Left hindlimb (tissue), 1 donor: ENCODE measurements at places on chromosomes 4 and X.

GRCh38 chrX:124229374-124229773, 103.1 kb upstream of the TEX13D start:
- no peak for DNase-seq

GRCh38 chrX:141220342-141221008, 21.8 kb downstream of the SPANXC start:
- no peak for DNase-seq

GRCh38 chr4:55183926-55184599, 58.7 kb upstream of the KDR start:
- no peak for DNase-seq

DNA sequence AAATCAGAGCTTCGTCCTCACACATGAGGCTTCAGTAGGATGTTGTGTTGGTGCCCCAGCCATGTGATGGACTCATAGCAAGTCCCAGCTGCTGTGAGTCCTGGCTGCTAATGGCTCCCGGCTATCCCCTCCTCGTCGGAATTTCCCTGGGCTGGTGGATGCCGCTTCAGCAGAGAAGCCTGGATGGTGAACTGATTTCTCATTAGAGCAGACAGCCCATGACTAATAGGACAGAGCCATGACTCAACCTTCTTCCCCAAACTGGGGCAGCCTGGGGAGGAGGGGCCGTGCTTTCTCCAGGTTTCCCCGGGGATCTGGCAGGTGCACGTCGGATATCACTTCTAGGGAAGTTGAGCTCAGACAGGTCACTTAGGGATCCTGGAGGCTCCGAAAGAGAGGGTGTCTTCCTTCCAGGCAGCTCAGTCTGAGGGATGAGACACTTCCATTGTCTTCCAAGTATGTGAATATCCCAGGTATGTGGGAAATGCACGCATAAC, 112.7 kb downstream of the ASMT start:
- DNase-seq, result no peak

DNA sequence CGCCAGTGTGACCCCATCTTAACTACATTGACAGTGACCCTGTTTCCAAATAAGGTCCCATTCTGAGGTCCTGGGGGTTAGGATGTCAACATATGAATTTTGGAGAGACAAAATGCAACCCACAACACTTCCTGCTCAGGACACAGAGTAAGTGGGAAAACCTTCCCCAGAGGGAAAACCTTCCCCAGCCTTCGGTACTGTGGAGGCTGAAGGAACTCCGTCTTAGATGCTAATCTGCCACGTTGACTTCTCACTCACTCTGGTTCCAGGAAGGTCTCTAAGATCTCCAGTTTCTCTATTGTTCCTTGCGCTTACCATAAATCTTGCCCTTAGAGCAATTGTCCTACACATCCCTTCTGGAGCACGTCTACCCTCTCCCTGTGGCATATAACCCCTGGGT, 29.7 kb upstream of the HMX1 start:
- no peak for DNase-seq

DNA sequence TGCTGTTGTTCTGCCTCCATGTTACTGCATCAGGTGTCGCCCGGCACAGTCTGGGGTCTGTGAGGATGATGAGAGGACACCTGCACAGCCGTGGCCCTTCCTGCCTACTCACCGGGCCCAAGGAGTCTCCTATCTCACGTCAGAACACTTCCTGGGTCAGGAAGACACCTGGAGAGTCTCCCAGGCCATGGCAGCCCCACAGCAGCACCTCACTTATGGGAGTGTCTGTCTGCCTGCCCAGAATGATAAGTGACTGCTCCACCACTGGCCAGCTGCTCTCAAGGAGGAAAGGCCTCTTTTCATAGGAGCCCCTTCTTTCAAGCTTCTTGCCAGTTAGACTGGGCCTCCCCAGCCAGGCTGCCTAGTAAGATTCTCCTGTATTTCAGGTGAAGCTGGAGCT, 56.1 kb downstream of the NELFA start:
- no peak for DNase-seq

- DNase-seq, result no peak
Measured at GRCh38 chrX:11760958-11761357, 2.9 kb downstream of the MSL3 start.

- DNase-seq, result no peak
Measured at GRCh38 chrX:39788521-39788920, 309.2 kb downstream of the BCOR start.

DNA sequence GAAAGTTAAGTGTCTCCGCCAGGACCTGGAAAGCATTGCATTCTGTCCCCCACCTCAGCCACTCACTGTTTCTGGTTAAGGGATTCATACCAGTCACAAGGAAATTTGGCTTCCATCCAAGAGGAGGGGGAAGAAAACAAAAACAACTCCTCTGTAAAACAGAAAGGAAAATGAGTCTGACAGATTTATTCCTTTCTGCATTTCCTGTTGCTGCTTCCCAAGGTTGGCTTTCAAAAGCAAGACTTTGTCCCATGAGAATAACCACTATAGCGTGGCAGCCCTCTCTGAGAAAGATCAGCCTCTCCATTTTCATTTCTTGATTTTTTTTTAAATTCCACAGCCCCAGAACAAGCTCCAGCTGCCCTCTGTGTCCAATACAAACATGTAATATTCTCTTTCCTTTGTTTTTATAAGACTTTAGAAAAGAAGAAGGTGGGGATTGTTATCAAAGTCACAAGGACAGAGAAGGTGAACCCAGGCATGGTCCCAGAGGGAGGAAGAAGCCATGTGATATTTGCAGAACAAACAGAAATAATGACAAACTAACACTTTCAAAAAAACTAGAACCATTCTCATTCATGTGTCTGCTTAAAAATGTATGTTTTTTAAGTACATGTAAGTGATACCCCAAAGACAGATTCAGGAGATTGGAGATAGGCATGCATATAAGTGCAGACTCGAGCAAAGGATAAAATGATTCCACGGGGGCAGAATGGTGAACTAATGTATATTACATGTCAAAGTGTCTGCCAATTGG, 90.7 kb upstream of the DCLK2 start:
- DNase-seq, result no peak

DNA sequence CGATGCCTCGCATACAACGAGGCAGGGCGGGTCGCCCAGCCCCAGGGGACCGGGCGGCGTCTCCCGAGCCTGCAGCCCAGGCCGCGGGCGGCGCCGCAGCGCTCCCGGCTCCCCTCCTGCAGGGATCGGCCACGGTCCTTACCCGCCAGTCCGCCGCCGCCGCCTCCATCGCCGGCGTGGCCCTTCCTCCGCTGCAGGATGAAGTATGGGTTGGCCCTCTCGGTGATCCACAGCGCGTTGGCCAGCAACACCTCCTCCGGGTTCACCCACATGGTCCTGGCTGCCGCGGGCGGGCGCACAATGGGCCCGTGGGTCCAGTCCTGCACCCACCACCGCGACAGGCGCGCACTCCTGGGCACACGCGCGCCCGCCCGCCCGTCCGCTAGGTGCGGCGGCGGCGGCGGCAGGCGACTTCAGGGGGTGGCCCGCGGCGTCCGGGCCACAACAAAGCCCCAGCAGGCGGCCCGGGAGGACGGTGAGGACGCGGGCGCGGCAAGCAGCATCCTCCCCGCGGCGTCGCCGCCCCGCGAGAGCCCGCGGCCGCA, 339 bp downstream of the TBC1D9 start:
- DNase-seq, result peak; percentile 72

GRCh38 chrX:57519578-57520118, 72.2 kb upstream of the ZXDB start:
- DNase-seq, result no peak

DNA sequence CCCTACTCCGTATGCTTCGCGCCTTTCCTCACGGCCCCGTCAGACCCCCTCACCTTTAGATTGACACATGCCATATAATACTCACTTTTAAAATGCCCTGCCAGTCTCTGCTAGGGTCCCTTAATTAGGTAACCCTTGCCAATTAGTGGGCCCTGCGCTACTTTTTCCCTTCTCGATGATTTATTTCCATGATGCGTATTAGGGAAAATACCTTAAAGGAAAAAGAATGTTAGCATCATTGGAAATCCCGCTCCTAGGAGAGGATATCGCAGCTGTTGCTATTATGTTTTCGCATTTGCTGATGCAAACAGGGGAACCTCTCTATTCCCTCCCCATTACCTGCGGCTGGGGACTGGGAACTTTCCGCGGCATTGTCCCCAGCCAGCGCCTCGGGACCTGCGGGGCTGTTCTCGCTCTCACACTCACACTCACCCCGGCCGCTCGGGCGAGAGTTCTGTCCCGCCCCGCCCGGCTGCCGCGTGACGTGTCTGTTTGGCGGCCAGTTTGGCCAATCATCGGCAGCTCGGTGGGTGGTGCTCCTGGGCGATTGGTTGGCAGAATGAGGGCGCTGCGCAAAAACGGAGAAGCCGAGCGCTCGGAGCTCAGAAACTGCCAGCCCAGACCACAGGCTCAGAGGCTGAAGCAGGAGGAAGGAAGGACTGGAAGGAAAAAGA, at the start of gene PCDH10:
Gene PCDH10 (plus strand): TSS at position 605 of the 674 bp plus-strand sequence. CDS start 847 bp downstream, outside the sequence.
- peak; percentile 98 for DNase-seq

DNA sequence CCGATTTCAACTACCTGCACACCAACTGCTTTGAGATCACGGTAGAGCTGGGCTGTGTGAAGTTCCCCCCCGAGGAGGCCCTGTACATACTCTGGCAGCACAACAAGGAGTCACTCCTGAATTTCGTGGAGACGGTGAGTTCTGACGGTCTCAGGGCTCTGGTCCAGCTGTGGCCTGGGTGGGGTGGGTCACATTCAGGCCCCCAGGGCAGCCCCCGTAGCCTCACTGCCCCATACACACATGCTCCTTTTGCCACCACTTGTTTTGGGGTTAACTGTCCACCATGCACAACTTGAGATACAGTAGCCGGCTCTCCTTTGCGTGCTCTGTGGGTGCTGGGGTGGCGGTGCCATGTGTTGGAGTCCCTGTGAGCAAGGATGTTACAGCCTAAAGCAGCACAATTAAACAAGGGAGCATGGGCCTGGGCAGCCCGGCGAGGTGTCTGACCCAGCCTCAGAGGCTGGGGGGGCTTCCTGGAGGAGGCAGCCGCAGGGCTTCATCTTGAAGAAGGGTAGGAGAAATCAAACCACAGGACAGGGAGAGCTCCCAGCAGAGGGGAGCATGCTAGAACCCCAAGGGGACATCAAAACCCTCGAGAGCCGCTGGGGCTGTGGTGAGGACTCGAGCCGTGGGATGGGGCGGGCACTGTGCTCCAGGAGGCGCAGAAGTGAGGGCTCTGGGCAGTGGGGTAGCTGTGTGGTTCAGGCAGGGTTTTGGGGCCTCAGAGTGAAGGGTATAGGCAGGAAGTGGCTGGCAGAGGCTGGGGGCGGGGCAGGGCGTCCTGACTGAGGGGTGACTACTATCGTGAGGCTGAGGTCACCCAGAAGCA, 22.0 kb downstream of the CPZ start:
- no peak for DNase-seq

DNA sequence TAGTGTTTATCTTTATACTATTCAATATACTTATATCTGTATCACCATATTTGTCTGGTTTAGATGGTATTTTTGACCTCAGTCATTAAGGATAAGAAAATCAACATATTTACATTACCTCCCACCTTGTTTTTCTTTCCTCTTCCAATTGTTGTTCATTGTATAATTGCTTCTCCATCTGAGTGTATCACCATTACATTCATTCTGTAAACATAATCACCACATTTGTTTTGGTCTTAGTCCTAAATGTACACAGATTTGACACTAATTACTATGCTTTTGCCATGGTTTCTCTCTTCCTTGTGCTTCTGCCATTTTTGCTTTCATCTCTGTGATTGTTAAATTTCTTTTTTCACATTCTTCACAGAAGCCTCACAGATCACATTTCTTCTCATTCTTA, 12.7 kb downstream of the ARMCX6 start:
- DNase-seq, result no peak

DNA sequence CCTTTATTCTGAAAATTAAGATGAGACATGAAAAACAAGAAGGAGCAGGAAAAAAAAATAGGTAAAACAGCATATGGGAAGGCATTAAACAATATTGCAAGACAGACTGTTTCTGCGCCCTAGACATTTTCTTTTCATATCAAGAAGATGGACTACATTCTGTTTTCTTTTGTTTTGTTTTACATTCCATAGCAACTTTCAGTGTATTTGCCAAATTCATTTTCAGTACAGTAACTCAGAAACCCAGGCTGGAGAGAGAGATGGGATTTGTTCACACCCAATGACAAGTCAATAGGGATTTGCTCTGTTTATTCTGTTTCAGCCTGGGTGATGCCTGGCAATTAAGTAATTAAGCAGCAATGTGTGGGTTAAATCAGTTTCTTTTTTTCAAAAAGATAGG, 892.8 kb upstream of the DIAPH2 start:
- no peak for DNase-seq

DNA sequence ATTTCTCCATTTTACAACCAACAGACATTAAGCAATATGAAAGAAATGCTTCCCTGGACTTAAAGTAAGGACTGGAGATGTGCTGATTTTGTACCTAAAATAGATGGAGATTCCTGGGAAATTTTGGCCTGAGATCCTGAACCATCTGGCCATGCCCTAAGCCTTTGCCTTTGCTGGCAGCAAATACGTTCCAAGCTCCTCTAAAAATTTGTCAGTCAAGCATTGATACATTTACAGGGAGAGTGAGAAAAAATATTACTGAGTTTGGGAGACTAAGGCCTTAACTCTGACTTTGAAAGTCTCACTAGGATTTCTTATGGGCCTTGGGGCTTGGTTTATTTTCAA, 63.9 kb downstream of the FHDC1 start:
- no peak for DNase-seq

DNA sequence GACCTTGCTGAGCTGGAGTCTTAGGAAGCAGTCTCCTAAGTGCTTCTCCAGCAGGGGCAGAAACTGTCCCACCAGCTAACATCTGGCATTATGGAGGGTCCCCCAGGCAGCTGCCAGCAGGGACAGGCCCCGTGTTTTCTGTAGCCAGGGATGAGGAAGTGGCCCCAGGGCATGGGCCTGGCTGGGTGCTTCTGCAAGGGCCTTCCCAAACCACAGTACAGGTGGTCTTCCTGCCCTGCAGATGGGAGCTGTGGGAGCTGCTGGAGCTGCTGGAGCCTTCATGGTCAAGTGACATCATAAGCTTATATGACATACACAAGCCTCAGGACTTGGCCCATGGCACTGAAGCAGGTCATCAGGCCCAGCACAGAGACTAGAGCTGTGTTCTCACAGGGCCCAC, 5.0 kb upstream of the MSANTD1 start:
- DNase-seq, result no peak

DNA sequence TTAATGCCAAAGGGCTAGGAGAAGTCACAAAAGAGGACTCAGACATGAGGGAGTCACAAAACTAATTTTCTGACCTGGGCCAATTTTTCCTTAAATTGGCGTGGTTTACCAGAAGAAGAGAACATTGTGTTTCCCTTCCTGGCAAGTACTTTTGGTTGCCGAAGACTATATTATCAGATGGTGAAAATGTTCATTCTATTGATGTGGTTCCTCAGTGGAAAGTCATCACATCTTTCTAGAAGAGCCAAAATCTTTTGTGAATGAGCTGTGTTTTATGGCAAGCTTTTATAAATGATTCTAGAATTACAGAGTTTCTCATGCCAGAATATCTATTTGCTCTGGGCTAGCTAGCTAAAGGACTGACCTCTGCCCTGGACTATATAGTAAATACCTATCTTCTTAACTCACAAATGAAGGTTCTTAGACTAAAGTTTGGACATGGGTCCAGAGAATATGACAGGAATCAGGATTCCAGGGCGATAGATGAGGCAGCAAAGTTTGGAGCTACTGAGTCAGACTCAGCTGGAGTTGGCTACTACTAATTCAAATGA, 288.9 kb downstream of the IL1RAPL2 start:
- no peak for DNase-seq

GRCh38 chr4:20916106-20916505, 215.8 kb downstream of the PACRGL start:
- DNase-seq, result no peak

- no peak for DNase-seq
Measured at GRCh38 chr4:99723612-99724011, 66.0 kb upstream of the C4orf54 start.

- no peak for DNase-seq
Measured at GRCh38 chr4:39067451-39067850, 5.4 kb downstream of the KLHL5 start.
